T-helper 17 cell (primary cell): ENCODE measurements at places on chromosomes 3 and 15. TPM values are rescaled to one million over a fixed set of nuclear protein-coding genes. Genes with fewer than 3 reads are reported as not detected.
A peak's percentile ranks its signal among the peaks of the same experiment; 100 is the strongest.

DNA sequence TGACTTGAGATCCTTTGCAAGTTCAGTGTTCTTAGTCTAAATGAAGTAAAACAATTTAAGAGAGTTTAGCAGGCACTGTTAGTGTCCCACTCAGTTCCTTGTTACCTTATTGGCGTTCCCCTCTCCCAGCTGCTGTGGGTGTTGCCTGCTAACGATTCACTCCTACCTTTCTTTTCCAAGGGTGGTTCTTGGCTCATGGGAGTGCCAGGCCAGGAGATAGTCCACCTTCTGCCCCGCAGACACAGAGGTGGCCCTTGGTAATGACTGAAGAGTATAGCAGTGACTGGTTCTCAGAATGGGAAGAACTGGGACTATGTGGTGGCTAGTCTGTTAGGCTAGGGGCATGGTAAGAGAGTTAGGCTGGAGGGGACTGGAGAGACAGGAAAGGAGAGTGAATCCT, 240.4 kb downstream of the EDEM1 start:
- DNase-seq: no peak

DNA sequence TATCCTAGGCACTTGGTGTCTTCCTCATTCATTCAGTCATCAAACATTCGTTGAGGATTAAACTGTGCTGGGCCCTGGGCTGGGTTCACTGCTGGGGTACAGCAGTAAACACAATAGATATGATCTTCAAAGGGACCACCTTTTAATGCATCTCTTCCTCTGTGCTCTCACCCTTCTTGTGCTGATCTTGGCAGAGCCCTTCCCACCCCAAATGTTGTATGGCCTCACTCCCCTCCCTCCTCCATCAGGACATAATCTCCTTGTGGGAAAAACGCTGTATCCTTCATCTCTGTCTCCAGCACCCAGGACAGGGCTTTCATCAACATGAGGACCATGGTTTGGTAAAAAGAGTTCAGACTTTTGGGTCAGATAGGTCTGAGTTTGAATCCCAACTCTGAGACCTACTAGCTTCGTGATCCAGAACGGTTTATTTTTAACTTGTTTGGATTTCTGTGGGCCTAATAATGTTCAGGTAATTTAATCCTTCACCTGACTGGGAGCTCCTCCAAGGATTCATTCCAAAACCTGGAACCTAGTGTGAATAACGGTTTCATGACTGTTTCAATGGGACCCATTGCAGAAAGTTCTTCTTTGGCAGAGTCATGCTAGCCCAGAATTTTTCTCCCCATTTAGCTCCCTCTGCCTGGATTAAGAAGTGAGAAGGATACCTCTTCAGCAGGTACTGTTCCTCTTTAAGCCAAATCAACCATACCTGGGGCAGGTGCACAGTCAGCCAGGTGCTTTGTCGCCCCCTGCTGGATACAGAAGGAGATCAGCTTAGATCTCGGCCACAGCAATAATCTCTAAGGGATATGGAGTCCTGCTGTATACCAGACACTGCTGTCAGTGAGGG, 5.2 kb upstream of the WNT7A start:
- DNase-seq: peak; percentile 53

DNA sequence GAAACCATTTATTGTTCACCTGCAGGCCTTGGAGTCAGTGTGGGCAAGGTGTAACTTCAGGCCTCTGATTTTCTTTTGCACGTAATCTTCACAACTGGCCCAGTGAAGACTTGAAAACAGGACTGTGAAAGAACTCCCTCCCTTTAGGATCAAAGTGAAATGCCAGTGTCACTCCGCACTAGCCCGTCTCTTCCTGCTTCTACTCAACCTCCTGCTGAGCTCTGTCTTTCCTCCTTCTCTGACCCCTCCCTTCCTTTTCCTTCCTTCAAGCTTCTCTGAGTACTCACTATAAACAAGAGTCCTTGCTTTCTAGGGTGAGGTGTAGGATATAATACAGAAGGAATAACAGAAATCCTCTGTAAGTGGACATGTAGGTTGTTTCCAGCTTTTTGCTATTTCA, 28.5 kb downstream of the TMEM41A start:
- no peak for DNase-seq

- no peak for DNase-seq
These were observed 201.3 kb upstream of the MRPL3 start for GRCh38 chr3:131704098-131704497.

DNA sequence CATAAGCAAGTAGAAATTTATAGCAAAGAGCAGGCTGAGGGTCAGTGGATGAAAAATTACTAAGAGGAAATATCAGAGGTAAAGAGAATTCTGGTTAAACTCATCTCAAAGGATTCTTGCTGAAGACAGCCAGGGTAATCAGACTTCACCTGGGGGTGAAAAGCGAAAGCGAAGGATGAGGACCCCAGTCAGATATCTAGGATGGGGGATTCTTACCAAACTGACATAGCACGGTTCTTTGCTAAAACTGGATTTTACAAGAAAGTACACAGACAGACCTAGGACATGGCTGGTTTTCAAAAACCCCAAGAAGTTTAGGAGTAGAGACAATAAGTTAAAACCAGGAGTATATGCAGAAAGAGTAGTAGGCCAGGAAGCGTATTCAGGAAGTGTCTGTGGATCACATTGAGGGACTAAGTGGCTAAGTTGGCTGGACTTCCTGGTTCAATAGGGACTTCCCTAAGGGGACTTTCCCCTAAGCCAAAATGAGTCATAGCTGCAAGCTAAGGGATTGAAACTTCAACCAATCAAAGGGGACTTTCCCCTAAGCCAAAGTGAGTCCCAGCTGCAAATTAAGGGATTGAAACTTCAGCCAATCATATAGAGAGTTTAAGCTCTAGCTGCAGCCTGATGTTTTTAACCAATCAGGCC, 2.4 kb upstream of the CFAP91 start:
- DNase-seq: no peak

DNA sequence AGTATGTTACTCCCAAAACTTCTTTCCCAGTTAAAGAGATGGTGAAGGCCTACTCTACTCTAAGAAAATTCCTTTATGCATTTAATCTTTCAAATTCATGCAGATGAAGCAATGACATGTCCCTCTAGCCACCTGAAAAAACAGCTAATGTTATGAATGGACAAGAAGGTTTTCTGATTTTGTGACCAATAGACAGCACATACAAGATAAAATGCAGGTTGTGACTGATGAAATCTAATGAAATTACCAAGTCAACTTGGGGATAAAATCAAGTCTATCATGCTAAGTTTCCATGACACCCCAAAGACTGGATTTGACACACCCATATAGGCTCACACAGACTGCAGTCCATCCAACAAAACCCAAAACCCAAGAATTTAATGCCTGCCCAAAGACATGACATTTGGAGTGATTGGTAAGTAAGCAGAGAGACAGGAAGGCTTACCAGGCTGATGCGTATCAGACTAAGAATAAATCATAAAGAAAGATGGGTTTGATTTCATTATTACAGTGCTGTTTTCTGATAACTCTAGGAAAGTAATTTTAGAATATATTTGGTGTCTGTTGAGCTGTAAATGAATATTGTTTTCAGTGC, 26.4 kb downstream of the CD47 start:
- no peak for DNase-seq

GRCh38 chr3:128273109-128273840, 120.0 kb downstream of the EEFSEC start:
- no peak for DNase-seq

DNA sequence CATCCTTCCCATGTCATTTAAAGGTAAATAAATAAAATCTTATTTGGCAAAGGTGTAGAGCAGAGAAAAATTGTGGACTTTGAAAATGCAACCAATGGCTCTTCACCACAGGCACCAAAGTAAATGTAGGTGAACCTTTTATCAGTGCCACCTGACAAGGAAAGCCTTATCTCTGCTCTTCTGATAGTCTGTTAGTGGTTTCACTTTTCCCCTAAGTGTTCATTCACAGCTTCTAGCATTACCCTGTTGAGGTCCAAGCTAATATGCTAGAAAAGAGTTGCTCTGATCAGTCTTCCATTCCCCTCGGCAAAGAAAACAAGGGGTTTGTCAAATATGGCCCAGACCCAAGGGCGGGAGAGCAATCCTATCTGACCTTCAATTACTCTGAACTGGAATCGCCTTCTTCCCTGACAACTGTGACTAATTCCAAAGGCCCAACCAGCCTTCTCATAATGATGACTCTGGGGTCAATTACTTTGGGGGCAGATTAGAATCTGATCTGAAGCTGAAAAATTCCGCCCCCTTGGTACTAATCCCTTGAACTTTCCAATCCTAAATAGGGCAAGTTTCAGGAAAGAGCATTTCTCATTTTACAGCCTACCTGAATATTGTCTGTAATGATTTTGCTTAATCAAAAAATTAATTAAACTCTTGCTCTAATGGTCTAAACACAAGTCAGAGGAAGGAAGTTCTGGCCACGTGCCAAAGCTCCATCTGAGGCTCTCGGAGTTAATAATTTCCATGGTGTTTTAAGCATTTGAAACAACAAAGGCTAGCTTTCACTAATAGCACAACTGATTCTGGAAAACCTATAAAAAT, 52.4 kb downstream of the SETMAR start:
- no peak for DNase-seq

- no peak for DNase-seq
These were observed 1.0 kb downstream of the C3orf38 start for GRCh38 chr3:88150806-88151205.

GRCh38 chr3:98095882-98096281, 8.9 kb downstream of the OR5AC2 start:
- no peak for DNase-seq

DNA sequence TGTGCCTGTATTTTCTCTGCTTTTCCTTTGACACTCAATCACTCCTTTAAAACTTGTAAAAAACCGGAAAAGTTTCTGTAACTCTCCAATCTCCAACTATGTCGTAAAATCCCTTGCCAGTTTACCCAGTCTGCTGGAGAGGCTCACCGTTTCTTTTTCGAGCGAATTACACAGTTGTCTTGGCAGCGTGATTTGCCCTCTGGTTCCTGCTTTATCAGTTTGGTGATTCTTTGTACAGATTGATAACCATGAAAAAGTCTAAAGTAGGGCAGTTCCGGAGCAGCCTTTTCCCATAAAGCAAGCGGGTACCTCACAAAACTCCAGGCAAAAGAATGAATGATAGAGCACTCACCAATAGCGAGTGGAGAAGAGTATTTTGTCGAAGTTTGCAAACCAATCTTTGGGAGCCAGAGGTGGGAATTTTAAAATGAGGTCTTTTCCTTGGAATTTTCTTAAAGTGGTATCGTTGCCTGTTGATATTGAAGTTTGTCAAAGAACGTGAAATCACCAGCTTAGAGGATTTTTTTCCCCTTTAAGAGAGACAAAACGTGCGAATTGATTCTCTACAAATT, at the start of gene TTC23:
Gene TTC23, minus strand, starts transcription at position 312 of the 572 bp plus-strand sequence. CDS start 20,869 bp downstream, outside the sequence.
- no peak for DNase-seq

DNA sequence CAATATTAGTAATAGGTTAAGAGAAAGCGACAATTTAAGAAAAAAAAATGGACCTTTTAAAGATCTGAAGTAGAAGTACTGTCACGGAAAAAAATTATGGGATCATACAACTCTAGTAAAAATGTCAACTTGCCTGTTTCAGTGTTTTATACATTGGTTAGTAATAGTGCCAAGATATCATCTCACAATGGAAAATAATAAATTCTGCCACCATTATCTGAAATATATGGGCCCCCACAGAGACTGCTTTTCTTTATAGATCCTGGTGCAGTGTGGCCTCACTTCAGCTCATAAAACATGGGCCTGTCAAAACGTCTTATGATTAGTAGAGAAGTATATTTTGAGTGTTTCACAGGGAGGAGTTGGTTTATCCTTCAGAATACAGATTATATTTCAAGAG, 266.3 kb upstream of the EPHA6 start:
- DNase-seq: no peak

DNA sequence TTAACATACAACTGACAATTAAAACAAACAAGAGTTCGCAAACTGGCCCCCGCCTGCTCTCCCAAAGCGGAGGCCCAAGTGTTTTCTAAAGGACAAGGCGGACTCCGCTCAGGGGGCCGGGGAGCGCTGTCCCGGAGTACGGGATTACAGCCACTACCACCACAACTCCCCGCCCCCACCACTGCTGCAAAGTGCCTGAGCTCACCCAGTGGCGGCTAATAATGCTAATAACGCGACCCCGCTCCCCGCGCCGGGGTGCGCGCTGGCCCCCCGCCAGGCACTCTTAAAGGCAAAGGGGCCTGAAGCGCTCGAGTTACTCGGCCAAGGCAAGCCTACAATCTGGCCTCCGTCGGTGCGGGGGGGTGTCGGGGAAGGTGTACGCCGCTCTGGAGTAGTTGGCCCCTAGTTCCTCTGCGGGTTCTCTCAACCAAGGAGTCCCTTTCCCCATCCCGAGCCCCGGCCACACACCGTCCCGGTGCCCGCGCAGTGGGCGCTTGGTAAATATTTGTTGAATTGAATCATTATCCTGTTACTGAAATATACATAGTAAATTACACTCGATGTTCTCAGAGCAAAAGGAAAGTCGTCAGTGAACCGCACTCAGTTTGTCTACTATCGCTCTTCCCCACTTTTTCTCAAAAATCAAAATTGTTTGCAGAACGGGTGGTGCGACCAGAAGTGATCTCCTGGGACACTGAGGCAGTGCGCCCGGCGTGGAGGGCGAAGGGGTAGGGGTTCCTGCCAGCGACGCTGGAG, 827 bp downstream of the WNT5A start:
- DNase-seq: no peak

- no peak for DNase-seq
These were observed at the start of gene DNAH1 for GRCh38 chr3:52315977-52316764. DNAH1 (plus strand) TSS chr3:52316319; CDS start chr3:52322443, 6,124 bp downstream.

GRCh38 chr3:61739640-61740039, 178.3 kb downstream of the PTPRG start:
- no peak for DNase-seq

Gene TIMP4
- not detected for total RNA-seq

Gene SI
- not detected for total RNA-seq

Gene NPAP1
- not detected for total RNA-seq

Gene CD200R1
- total RNA-seq: 12.8 TPM

Gene CDHR4
- total RNA-seq: 0.37 TPM

Gene LHFPL4
- total RNA-seq: not detected
